ENCODE measurements at places on chromosomes 12 and 14.
A peak's percentile ranks its signal among the peaks of the same experiment; 100 is the strongest.

GRCh38 chr12:130849561-130850417, 10.7 kb upstream of the STX2 start:
- DNase-seq, result no peak

GRCh38 chr12:96150442-96150841, 43.7 kb upstream of the ELK3 start:
- no peak for DNase-seq

GRCh38 chr14:61174987-61175386, 106.2 kb downstream of the TMEM30B start:
- DNase-seq, result no peak

- DNase-seq, result peak; percentile 58
Measured at GRCh38 chr12:49567302-49567610, 686 bp downstream of the MCRS1 start.

DNA sequence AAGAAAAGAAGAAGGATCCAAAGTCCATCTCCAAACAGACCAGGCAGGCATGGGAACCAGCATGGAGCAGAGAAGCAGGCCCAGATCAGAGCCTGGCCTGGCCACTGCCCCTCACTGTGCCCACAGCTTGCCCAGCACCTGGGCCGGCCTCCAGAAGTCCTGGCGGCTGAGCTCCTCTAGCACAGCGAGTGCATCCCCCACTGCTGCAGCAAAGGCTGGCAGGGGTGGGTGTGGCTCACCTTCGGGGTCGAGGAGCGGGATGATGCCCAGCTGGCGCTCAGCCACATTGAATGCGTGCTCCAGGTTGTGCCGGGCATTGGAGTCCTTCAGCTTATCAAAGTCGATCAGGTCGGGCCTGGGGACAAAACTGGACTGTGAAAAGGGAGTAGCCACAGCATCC, 78.7 kb downstream of the SPTB start:
- no peak for DNase-seq

DNA sequence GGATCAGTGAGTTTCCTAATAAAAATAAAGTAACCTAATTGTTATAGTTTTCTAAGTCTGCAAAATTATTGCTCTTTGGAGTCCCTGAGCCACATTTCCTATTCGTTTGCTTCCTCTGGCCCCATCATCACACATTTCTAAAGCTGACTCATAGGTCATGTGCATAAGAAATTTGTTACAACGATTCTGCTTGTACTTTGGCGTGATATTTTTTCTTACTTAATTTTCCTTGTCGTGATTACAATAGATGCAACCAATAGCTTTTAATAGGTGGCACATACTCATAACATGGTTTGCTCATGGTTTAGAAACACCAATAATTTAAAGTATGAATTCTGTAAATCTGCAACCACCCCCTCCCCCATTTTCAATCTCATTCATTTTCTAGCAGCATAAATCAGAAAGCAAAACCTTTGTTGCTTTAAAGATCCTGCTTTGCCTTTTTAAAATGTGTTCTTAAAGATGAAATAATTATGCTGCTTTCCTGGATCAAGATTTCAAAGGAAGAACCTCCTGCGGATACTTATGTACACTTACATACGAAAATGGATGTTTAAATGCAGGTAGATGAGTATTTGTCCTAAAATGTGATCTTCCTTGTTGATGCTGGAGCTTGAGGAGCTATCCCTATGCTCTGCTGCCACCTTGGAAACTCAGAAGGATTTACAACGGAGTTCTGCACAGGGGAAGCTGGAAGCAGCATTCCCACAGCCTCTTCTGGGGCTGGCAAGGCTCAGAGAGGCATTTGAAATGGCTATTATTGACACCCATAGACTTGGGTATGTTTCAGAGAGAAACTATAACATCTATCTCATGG, 1.7 kb upstream of the FLRT2 start:
- DNase-seq, result no peak

GRCh38 chr12:60101715-60102114, 505.9 kb downstream of the SLC16A7 start:
- no peak for DNase-seq

- DNase-seq, result no peak
Measured at GRCh38 chr14:78486081-78486480, 315.9 kb downstream of the NRXN3 start.

- DNase-seq, result no peak
Measured at GRCh38 chr14:68874746-68875155, 81.9 kb upstream of the ZFP36L1 start.

DNA sequence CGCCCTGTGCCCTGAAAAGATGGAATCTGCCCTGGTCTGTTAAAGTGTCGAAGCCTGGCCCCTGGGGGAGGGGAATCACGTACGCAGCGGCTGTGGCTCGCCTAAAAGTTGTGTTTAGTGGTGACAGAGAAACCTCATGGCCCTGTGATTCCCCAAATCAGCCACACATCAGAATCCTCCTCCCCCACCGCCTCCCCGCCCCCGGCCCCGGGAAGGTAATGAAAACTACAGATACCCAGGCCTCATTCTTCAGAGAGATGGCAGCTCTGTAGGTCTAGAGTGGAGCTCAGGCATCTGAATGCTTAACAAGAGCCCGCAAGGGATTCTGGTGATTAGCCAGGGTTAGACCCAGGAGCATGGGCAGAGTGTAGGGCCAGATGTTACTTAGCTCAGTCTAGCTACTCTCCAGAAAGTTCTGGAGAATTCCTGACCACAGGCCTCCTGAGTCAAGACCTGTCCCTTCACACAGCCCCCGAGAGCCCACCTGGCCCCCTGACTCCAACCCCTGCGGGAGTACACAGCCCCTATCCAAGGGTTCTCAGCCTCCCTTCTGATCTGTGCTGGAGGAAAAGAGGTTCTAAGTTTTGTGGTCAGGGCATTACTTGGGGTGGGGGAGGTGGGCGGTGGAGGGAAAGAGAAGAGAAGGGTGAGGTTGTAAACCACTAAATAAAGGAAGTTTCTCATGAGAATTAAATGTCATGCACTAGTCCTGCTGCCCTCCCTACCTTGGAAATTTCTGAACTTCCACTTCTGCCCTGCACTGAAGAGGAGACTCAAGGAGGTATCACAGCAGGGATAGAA, 114.8 kb downstream of the PLXNC1 start:
- DNase-seq, result peak; percentile 67

GRCh38 chr12:124792961-124793441, 70.7 kb downstream of the SCARB1 start:
- no peak for DNase-seq

- DNase-seq, result no peak
Measured at GRCh38 chr12:52907092-52907810, 2.4 kb upstream of the KRT8 start.

DNA sequence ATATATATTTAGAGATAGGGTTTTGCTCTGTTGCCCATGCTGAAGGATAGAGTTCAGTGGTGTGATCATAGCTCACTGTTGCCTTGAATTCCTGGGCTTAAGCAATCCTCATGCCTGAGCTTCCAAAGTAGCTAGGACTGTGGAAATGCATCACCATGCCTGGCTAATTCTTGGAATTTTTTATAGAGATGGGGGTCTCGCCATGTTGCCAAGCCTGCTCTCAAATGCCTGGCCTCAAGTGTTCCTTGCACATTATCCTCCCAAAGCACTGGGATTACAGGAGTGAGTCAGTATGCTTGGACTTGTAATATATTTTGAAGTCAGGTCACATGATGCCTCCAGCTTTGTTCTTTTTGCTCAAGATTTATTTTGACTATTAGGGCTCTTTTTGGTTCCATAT, 178.0 kb downstream of the RPAP3 start:
- no peak for DNase-seq

DNA sequence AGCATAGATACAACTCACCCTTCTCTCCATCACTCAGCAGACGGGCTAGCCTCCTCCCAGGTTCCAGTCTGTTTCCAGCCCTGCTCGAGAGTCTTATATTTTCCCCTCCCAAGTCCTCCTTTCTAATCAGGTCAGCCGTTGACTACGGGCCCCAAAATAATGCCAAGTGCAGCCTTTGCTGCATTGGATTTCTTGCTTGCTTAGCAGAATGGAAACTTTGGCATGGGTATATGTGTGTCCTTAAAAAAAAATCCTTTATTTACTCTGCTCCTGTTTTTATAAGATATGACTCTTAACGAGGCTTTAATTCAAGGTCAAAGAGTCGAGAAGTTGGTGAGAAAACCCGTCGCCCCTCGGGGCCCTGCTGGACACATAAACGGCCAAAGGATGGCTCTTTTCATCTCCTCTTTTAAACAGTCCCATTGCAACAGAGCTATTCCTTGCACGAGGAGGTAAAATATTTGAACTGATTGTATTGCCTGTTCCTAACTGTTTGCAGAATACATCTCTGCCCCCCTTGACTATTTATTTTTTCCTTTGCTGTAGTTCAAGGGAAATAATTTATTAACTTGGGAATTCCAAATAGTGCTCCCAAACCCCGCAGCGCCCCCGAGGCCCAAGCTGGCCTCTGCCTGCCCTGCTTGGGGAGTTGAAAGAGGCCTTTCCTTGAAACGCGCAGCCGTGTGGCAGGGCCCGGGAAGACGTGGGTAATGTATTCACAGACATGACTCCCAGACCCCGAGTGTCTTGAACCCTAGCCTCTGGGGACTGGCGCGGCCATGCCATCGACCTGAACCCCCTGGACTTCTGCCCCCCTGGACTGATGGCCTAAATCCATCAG, 156.5 kb upstream of the MYL2 start:
- no peak for DNase-seq

DNA sequence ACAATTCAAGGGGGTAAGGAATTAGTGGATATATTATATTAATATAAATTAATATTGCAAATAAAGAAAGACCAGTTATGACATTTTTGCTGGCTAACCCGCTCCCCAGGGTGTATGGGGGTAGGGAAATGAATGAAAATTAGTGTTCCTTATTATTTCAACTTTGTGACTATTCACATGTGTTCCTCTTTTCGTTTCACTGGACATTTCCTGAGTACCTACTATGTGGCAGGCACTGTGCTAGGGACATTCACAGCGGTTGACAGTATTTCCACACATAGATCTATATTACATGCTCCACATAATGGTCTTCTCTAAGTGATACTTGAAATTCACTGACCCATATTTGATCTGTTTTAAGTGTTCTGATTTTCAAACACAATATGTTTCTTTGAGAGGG, 129.8 kb upstream of the USP15 start:
- no peak for DNase-seq

GRCh38 chr12:131314524-131315090, 360.9 kb downstream of the ADGRD1 start:
- no peak for DNase-seq

- no peak for DNase-seq
Measured at GRCh38 chr14:99522457-99522891, 41.3 kb downstream of the CCNK start.

DNA sequence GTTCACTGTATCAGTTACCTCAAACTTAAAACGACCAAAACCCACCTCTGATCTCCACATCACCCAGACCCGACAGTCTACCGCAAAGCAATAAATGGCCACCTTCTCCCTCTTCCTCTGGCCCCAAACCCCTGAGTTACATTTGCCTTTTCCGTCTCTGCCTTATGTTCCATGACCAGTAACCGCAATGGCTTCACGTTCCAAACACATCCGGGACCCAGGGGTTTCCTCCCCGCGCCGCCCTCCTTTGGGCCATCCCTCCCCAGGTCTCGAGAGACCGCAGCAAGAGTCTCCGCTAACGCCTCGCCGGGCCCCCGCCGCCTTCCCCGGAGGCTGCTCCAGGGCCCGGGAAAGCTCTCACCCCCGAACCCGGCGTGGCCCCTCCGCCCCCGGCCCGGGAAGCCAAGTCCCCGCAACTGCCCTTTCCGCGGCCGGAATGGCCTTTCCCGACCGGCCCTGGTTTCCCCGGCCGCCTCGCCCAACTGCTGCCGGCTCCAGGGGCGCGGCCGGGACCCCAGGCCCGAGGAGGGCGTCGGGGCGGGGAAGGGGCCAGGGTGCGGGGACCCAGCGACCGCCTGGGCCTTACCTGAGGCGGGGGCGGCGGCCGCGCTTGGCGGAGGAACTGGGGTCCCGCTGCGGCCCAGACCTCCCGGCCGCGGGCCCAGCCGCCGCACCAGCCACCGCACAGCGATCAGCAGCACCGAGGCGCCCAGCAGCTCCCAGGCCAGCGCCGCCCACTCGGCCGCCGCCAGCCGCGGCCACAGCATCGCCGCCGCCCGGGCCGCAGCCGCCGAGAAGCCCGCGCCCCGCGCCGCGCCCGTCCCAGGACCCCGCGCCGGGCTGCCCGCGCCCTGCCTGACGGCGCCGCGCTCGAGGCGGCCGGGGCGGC, at the start of gene ANKLE2:
Gene ANKLE2 (minus strand): TSS at position 801 of the 889 bp plus-strand sequence. CDS start 34 bp downstream, at position 767.
- DNase-seq, result peak; percentile 82

GRCh38 chr12:105321125-105321524, 9.4 kb upstream of the C12orf75 start:
- no peak for DNase-seq

GRCh38 chr12:33480366-33480765, 40.7 kb upstream of the SYT10 start:
- DNase-seq, result no peak

GRCh38 chr14:106044949-106045596, 518.7 kb downstream of the TMEM121 start:
- peak; percentile 34 for DNase-seq

DNA sequence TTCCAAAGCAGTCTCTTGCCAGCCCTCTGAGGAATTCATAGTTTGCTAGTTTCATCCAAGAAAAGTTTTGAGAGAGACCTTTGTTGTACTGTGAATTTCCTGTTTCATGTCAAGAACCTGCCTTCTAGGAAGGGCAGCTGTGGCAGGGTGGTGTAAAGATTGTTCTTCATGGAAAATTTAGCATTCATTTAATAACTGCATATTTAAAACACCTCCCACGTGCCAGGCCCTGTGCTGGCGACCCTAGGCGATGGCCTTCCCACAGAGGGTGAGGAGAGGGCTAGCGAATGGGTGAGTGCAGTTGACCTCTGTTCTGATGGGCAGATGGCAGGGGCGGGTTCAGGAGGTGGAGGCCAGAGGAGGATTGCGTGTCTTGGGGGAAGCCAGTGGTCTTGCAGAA, 43.2 kb downstream of the MLXIP start:
- no peak for DNase-seq

DNA sequence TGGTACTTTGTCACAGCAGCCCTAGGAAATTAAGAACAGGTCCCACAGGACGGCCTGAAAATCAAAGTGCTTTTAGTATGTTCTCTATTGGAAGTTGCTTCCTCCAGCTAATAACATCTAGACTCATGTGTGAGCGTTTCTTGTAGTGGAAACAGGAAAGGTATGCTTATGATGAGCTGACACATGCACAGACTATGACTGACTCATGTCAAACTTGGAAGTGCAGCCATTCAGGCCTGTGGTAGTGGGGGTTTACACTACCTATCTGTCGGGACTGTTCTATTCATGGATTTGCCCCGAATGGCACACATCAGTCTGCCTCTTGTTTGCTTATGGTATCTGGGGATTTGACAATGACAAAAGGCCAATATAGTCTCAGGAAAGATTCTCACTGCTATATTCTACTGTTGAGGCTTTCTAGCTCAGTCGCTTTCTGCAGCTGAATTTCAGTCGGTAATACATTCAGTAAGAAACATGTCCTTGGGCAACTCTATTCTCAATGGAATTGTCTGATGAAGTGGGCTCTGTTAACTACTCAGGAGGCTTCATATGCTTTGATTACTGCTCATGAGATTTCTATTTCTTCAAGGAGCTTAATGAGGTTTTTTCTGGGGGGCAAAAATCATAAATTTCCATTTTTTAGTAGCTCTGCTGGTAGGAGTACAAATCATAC, 270.3 kb upstream of the DAAM1 start:
- no peak for DNase-seq

GRCh38 chr12:20577054-20577453, 118.1 kb upstream of the SLCO1C1 start:
- no peak for DNase-seq

GRCh38 chr12:132543298-132544079, 53.5 kb downstream of the FBRSL1 start:
- DNase-seq, result no peak

GRCh38 chr12:109458086-109458485, 19.0 kb downstream of the KCTD10 start:
- no peak for DNase-seq

- no peak for DNase-seq
Measured at GRCh38 chr12:111084158-111084557, 163.8 kb upstream of the MYL2 start.

GRCh38 chr12:107091989-107092641, 1.2 kb downstream of the CRY1 start:
- DNase-seq, result peak; percentile 47
